ENCODE measurements at places on chromosomes 2 and 18.

- DNase-seq, result no peak
These were observed 16.4 kb upstream of the NMS start for GRCh38 chr2:100453853-100454252.

DNA sequence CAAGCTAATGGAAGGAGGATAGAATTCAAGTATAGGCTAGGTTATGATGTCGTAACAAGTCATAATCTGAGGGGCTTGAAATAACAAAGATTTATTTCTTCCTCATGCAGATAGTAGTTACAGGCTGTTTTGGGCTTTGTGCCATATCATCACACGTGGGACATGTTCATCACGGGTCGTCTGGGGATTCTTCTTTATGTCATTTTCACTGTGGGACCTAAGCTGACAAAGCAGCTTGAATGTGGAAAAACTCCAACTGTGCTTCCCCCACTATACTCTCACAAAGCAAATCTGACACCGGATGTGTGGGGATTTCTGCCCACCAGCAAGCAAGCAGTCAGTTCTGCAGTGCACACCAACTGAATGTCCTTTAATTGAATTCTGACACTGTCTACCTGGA, 124.8 kb downstream of the LTBP1 start:
- DNase-seq, result no peak

GRCh38 chr2:4908461-4908860, 783.7 kb upstream of the SOX11 start:
- DNase-seq, result no peak

DNA sequence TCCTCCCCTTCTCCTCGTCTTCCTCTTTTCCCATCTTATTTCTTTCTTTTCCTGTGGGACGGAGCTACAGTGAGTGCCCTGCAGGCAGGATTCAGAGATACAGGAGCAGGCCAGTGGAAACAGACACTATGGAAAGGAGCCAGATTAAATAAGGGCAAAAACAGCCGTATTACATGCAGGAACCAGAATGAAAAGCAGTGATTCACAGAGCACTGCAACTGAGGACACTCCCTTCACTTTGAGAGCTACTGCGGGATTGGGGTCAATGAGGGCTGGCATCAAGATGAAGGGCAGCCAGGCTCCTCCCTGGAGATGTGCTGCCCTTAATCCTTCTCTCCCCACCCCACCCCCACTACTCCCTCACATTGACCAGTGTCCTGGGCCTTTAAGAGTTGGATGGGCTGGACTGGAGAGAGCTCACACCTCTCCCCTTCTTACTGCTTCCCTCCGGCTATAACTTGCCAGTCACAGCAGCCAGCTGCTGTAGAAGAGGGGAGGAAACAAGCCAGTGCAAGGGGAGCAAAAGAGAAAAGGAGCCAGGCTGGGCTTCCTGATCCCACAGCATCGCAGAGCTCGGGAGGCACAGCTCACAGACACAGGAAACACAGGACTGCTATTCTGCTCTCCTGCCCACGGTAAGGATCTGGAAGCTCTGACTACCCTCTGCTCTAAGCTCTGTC, at the start of gene PLCD4:
Gene PLCD4 (plus strand): TSS at position 464 of the 680 bp plus-strand sequence. CDS start 7,841 bp downstream, outside the sequence.
- DNase-seq, result no peak

DNA sequence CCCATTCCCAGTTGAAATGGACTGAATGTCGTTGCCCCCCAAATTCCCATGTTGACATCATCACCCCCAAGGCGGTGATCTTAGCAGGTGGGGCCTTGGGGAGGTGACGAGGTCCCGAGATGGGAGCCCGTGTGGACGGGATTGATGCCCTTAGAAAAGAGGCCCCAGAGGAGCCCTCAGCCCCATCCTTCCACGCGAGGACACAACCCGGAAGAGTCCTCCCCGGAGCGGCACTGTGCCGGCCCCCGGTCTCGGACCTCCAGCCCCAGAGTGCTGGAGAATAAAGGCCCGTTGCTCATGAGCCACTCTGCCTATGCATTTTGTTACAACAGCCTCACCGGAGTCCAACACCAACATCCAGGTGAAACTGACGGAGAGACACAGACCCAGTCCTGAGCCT, 30.4 kb upstream of the SALL3 start:
- DNase-seq, result no peak

DNA sequence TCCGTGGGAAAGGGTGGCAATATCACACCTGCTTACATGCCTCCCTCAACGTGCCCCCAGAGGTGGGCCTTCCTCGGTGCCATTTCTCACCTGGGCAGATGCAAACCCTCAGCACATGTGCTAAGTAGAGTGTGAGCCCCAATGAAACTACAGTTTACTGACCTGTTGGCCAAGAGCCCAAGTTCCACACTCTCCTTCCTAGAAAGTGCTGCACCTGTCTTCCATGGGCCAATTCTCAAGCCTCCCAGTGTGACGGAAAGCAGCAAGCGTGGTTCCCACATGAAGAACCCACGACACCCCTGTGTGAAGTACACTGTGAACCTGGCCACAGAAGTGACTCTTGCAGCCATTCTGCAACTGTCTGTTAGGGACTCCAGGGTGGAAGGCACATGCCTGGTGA, 73.7 kb downstream of the UXS1 start:
- DNase-seq, result no peak

DNA sequence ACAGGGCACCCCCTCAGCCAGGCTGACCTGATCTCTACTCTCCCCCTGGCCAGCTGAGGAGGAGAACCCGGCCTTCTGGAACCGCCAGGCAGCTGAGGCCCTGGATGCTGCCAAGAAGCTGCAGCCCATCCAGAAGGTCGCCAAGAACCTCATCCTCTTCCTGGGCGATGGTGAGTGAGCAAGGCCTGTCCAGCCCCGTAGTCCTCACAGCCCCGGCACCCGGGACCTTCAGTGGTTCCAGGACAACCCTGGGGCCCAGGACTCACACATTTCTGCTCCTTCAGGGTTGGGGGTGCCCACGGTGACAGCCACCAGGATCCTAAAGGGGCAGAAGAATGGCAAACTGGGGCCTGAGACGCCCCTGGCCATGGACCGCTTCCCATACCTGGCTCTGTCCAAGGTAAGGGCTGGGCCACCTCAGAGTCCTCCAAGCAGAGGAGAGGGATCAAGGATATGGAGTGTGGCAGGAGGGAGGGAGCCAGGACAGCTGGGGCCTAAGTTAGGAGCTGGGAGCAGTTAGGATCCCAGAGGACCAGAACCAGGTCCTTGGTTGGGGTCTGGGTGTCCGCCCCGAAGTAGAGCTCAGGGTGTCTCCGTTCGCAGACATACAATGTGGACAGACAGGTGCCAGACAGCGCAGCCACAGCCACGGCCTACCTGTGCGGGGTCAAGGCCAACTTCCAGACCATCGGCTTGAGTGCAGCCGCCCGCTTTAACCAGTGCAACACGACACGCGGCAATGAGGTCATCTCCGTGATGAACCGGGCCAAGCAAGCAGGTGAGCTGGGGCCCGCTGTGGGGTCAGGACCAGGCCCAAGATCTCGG, 555 bp downstream of the ALPI start:
- no peak for DNase-seq

GRCh38 chr2:12504443-12504842, 212.3 kb upstream of the TRIB2 start:
- no peak for DNase-seq

GRCh38 chr2:106982350-106982749, 96.4 kb upstream of the ST6GAL2 start:
- no peak for DNase-seq

DNA sequence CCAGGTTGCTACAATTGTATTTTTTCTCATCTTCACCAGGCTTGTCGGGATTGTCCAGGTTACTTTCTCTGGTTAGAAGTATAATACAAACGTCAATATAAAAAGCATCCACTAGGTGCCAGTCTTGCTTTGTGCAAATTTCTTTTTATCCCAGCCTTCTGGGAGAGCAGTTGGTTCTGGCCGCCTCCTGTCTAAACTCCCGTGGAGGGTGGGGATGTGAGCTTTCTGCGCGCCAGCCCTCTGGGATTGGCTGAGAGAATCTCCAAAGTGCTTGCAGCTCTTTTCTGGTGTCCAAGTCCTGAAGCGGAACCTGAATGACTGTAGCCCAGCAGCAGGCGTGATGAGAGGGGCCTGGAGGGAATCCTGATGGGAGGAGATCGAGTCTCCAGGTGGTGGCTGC, 22.4 kb upstream of the TOGARAM2 start:
- peak; percentile 20 for DNase-seq

GRCh38 chr2:25043241-25043867, 1.5 kb downstream of the EFR3B start:
- peak; percentile 16 for DNase-seq

GRCh38 chr2:11527001-11527400, 6.8 kb upstream of the GREB1 start:
- DNase-seq, result no peak

DNA sequence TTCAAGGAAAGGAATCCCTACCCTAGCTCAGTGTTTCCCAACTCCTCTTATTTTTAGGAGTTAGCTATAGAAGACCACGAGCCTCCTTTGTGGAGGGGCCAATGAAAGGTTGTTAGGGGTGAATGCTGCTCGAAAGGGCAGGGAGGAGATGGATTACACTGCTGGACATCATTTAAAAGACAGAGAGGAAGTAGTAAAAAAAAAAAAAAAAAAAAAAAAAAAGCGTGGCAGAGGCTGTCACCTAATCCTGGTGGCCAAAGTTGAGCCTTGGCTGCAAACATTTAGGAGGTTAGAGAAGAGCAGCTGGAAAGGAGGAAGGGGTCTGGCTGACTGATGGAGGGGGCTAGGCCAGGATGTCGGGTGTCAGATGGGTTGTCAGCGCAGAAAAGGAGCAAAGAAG, 139.0 kb upstream of the KLF7 start:
- no peak for DNase-seq

DNA sequence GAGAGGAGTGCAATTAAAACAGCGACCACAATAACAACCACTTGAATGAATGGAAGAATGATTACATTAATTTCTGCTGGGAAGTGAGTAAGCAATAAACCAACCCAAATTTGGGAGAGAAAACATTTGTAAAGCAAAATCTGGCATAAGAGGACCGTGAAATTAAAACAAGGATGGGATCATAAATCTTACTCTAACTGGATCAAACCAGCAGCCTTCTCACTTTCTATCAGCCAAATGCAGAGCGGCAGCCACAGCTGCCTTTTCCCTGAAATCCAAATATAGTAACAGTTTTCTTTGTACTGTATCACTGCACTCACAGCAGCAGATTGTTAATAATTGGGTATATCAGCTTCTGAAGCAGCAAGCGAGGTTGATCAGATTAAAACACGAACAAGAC, 245.2 kb upstream of the REG3G start:
- no peak for DNase-seq

- DNase-seq, result no peak
These were observed 259.1 kb downstream of the TDRD15 start for GRCh38 chr2:21382701-21383520.

DNA sequence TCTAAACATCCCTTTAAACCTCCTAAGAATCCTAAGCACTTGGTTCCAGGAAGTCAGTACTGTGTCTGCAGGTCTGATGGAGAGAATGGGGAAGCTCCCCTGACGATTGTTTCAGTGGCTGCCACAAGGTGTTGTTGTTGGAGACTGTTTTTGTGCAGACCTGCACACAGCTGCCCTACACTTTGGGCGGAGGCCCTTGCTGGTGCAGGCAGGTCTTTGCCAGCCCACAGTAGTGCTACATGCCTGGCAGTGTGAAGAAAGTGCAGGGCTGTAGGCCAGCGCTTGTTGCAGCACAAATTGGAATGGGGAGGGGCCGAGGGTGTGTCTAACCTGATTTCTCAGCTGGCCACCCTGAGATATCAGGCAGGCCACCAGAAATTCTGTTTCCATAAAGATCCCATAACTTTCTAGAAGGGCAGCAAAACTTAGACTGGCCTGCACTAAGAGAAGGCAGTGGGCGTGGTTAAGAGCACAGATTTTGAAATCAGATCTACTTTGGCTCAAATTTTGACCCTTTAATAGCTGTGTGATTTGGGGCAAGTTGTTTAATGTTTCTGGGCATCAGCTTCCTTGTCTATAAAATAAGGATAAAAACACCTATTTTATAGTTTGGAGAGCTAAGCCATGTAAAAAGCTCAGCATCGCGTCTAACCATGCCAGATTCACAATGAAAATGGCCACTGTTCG, 83.7 kb upstream of the SLC1A4 start:
- DNase-seq, result no peak

GRCh38 chr2:95346231-95346737, 49.1 kb downstream of the KCNIP3 start:
- no peak for DNase-seq

- no peak for DNase-seq
These were observed 81.1 kb upstream of the TLK1 start for GRCh38 chr2:171241771-171242170.

- DNase-seq, result no peak
These were observed 51.1 kb downstream of the CTIF start for GRCh38 chr18:48589797-48590519.

DNA sequence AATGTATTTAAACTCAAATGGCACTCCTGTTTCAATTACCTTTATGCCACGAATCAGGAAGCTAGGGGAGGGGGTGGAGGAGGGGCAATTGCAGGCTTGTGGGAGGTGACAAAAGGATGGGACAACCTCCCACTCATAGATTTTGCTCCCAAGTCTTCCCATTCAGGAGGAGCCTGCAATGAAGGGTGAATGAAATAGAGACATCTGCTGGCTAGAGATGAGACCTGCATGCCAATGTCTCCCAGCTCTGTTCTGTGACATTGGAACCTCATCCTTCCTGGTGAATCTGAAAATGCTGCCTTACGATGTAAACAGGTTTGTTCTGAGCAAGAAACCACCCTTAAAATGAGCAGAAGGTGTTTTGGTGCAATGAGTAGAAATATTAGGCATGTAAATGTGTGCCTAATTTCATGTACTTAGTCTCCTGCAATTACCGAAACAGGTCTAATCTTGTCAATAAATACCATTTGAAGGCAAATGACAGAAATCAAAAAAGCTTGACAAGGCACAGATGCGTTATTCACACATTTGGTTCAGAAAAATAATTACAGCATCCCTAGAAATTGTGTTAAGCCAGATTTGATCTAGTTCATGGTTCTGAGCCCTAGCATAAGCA, 2.7 kb upstream of the PID1 start:
- DNase-seq, result no peak

- DNase-seq, result no peak
These were observed 2.6 kb upstream of the PTPN2 start for GRCh38 chr18:12886498-12887126.

DNA sequence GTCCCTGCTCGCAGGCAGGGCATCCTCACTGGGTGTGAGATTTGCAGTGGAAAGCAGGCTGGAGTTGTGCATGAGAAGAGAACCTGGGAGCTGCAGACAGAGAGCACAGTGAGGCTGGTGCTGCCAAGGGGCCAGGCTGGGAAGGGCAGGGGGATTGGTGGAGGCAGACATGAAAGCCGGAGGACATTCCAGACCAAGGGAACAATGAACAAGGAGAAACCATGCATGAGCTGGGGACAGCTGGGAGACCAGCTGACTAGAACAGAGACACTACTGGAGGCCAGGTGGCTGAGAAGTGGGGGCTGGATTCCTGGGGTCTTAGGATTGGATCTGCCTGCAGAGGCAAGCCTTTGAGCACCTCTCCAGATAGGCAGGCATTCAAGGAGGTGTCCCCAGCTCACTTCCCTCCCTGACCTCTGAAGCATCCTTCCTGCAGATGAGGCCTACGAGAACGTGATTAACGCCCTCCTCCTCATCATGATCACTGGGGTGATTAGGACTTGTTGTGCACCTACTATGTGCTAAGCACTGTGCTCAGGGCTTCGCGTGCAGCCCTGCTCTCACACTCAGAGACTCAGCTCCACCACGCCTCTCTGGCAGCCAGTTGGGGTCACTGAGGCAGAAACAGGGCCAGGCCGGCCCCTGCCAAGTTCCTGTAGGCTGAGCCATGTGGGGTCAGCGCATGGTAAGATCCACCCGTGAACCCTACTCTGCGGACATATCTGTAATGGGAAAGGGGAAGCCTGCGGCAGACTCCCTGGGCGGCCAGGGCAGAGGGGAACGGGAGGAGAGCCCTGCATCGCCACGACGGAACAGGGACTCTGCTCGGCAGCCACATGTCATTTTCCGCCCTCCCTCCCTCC, 74.8 kb upstream of the SLC66A3 start:
- DNase-seq, result no peak
